NCI-H2107 (cell line): ENCODE measurements at places on chromosomes 2 and 18.

DNA sequence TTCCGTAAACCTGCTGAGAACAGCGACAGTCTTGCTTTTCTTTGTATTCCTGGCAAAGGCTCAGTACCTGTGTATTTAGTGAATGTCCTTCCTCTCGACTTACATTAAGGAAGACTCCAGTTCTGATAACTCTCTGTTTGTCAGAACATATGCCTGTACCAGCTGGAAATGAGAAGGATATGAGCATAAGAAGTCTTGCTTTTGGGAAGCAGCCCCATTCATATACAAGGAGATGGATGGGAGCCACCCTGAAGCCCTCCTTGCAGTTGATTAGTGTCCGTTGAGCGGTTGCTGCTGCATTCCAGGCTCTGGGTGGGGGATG is 59.8 kb downstream of the SH3BP4 start:
- DNase-seq: no peak

DNA sequence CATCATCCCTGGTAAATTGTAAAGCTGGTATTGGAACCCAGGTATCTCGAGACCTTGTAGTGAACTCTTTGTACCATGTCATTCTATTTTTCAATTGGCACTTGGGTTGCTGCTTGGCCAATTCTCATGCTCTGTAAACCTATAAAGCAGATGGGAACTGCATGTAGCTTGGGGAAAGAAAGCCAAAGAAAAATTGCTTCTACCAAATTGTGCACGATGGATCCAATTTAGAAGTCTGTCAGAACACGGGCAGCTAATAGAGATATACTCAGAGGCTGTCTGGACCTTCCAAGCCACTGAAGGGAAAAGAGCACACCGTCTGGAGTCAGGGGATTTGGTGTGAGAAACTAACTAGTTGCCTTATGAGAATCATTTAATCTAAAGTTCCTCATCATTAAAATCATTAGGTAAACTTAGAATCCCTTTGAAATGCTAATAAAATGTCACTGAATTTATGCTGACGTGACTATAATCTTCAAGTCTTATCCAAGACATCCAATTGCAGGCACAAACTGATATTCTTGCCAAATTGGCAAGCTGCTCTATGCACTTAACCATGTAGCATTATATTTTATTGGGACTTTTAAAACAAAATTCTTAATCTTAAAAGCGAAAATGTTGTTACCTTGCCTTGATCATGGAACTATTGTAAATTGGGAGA is 206.8 kb downstream of the DCC start:
- no peak for DNase-seq

DNA sequence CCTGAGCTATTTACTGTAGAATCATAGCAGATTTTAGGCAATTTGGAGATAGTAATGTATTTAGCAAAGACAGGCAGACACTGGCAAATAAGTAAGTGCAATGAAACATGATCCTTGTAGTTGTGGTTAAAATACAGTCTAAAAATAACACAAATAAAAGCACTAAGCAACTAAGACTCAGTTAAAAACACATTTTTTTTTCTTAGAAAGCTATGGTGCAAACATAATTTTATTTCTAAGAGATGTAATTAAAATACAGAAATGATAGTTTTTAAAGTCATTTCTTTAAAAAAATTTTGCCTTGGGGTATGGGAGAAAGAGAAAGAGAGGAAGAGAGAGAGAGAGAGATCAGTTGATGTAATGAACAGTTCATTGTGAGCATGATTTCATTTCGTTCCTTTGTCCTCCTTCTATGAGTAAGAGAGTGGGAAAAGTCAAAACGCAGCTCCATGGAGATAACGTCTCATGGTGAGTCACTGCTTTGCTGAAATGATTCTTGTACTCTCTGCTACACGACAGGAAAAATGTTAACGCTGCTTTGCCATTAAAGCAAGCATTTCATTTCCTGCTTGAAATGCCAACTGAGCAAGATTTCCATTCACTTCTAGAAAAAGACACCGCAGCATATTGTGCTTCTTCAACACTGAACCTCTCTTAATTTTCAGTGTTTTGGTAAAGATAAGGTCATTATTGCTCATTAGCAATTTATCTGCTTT is 61.3 kb upstream of the PGAP1 start:
- peak; percentile 46 for DNase-seq

DNA sequence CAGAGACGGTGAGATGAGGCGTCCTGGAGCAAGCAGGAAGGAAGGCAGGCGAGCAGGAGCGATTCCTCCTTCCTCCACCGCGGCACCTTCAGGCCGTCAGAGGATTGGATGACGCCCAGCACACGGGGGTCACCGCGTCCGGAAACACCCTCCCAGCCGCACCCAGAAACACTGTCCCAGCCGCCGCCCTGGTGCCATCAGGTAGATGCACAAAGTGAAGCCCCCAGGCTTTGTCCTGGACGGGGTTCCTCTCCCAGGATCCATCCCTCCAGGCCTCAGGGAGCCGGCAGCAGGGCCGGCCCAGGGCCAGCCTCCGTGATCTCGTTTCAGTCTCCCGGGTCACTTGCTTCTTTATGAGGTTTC is 31.5 kb downstream of the RTP5 start:
- no peak for DNase-seq

DNA sequence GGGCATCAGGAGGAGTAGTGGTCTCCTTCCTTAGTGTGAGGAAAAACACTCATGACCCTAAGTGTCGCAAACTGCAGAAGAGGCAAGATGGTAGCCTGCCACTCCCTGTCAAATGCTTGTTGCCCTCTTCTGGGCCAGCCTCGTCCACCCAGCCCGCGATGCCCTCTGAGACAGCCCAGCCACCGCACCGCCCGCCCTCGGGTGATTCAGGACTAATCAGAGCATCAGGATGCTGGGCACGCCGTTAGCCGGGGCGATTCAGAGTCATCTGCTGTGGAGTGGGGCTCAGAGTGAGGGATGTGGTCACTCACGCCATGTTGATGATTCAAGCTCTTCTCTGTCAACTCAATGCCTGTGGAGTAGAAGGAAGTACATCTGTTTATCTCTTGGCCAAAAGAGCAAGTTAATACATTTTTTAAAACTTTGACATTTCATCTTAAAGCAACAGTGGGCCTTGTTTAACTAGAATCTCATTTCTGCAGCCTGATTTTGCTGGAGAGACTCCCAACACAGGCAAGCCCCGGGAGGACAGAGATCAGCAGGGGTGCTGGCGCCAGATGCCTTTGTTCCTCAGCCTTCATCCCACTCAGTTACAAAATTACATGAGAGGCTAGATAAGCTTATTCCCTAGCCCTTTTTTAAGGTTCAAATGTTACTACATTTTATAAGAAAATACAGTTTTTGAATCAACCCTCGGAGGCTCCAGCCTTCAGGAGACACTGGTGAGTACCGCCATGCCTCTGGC is 79.0 kb downstream of the TMEM18 start:
- DNase-seq: no peak
